Caki2 (cell line): ENCODE measurements at places on chromosomes 3 and 15.

GRCh38 chr3:101867511-101867910, 18.2 kb downstream of the NFKBIZ start:
- DNase-seq, result peak; percentile 37

- DNase-seq, result no peak
These were observed 64.6 kb downstream of the TMEM212 start for GRCh38 chr3:171907761-171908160.

- DNase-seq, result no peak
These were observed 5.7 kb downstream of the NT5DC2 start for GRCh38 chr3:52527732-52528585.

DNA sequence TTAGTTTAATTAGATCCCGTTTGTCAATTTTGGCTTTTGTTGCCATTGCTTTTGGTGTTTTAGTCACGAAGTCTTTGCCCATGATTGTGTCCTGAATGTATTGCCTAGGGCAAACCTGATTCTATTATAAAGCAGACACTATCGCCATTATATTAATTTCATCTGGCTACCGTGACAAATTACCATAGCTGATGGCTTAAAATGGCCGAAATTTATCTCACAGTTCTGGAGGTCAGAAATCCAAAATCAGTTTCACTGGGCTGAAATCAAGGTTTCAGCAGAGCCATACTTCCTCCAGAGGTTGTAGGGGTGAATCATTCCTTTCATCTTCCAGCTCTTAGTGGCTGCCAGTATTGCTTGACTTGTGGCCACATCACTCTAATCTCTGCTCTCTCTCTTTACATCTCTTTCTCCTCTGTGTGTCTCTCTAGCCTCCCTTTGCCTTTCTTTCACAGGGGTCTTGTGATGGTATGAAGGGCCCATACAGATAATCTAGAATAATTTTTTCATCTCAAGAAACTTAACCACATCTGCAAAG, 31.7 kb upstream of the FRMD4B start:
- DNase-seq, result no peak

DNA sequence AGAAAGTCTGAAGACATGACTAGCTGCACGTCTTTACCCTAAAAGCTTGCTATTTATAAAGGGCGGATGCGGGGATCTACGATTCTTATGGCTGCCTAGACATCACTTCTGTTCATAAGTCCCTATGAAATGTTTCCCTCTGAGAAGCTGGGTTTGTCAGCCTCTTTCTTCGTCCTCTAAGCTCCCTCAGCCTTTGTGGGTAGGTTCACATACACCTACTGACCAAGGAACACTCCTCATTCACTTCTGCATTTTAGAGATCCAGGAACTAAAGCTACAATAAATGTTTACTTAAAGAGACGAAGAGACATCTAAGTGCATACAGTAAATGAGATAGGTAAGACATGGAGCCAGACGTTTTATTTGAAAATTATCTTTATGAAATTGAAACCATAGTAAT, 16.7 kb upstream of the RAMAC start:
- DNase-seq, result no peak

GRCh38 chr15:77369168-77369567, 50.7 kb downstream of the PEAK1 start:
- DNase-seq, result no peak

GRCh38 chr3:68904064-68904463, 28.3 kb downstream of the TAFA4 start:
- no peak for DNase-seq

DNA sequence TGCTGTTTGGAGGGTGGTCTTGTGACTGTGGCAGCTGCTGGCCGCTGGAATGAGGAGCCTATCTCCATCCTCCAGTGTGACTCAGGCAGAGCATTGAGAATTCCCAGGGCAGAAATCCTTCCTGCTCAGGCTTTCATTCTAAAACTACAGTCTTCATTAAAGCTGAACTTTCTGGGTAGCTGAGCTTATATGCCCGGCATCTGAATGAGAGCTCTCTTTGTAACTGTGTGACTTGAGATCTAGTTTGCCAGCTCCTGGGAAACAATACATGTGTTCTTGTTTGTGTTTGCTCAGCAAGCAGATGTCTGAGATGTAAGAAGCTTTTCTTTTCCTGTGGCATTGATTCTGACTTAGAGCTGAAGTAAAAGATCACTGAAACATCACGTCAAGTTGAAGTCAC, 22.4 kb downstream of the RLBP1 start:
- DNase-seq, result no peak

DNA sequence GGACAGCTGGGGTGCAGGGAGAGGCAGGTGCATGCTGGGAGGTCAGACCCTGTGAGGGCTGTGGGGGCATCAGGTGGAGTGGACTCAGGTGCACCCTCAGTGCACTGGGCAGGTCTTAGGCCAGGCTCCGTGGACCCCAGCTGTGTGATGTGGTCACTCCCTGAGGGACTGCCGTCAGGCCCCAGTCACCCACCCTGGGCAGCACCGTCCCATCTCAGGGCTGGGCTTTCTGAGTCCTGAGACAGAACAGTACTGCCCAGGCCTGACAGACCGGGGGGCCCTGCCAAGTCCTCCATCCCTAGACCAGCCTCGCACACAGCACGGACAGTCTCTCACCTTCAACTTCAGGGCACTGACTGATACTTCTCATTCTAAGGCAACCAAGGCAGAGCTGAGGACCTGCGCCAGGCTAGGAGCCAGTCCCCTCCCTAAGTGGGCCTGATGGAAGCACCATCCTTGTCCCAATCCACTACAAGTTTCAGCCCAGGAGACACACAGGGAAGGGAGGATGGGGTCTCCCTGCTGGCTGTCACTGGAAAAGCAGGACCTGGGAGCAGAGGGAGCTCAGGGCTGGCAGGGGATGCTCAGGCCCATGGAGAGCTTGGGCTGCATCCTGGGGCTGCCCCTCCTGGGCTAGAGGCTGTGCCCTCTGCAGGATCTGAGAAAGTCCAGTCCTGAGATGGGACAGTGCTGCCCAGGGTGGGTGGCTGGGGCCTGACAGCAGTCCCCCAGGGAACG, 86.3 kb downstream of the LMLN start:
- no peak for DNase-seq

- no peak for DNase-seq
These were observed 1.5 kb downstream of the GLB1 start for GRCh38 chr3:33095436-33095835.

GRCh38 chr15:97014001-97014400, 683.5 kb downstream of the NR2F2 start:
- DNase-seq, result no peak

GRCh38 chr3:2454865-2455264, 356.2 kb downstream of the CNTN4 start:
- DNase-seq, result no peak

- DNase-seq, result no peak
These were observed 1006.5 kb downstream of the TBL1XR1 start for GRCh38 chr3:176190755-176191154.

- peak; percentile 23 for DNase-seq
These were observed 475.0 kb upstream of the CBLB start for GRCh38 chr3:106343811-106344210.
